Tibial nerve (tissue), 4 donors: ENCODE measurements at places on chromosomes 1 and 21.

DNA sequence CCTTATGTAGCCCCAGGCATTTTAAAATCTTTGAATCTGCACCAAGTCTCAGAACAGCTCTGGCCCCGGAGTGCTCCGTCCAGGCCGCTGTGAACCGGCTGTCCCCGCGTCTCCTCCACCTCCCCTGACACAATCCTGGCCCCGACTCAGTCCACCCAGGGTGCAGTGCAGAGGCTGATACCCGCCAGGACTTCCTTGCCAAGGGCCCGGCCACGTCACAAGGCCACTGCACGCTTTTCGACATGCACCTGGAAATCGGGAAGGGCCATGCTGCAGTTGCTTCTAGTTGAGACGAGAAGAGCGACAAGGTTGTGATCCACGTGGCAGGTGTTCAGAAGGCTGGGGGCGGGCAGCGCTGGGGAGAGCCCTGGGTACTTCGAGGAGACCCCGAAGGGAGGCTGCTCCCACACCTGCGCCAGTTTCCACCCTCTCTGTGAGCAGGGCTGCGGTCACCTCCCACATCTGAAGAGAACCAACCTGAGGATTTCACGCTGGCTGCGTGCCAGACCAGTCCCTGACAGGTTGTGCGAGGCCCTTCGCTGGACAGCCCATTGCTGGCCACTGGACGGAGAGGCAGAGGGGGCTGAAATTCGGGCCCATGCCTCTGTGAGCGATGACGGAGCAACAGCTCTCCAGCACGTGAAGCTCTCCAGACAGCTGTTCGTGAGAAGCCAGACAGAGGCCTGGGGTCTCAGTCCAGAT lies 6.7 kb downstream of the VWA1 start:
- H3K27ac ChIP-seq = no peak overlapping the region
- no peaks in the 10 kb centered on the region for H3K4me1 ChIP-seq
- H3K27me3 ChIP-seq = no peaks in the 10 kb centered on the region
- H3K4me3 ChIP-seq = no peak overlapping the region
- H3K36me3 ChIP-seq = peaks cover 18% of the 10 kb centered on the region

- no peak overlapping the region for H3K27ac ChIP-seq
- no peaks in the 10 kb centered on the region for H3K4me1 ChIP-seq
- no peaks in the 10 kb centered on the region for H3K36me3 ChIP-seq
- DNase-seq = no peak
- peak overlapping the region; percentile 9 for H3K4me3 ChIP-seq
These were observed 154.0 kb downstream of the TGFB2 start for GRCh38 chr1:218499011-218499691.

GRCh38 chr1:208131621-208132286 lies 112.4 kb downstream of the PLXNA2 start:
- no peaks in the 10 kb centered on the region for H3K27me3 ChIP-seq
- H3K4me1 ChIP-seq = no peaks in the 10 kb centered on the region
- no peaks in the 10 kb centered on the region for H3K36me3 ChIP-seq

DNA sequence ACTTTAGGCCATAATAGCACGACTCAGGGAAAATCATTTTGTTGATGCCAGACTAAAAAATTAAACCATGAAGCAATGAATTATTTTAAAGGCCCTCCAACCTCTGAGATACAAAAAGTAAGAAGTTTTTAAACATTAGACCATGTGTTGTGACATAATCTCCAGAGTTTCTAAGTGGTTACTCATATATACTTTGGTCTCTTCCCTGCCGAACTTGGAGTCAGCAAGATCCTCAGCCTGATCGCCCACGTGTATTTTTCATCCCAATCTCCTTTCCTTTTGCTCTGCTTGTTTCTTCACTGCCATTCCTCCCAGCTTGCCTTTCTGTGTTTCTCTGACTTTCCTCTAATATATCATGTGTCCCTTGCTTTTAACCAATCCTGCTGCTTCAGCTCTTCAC lies 3.8 kb downstream of the ARV1 start:
- DNase-seq = no peak
- H3K4me3 ChIP-seq = no peak overlapping the region
- peaks cover 12% of the 10 kb centered on the region for H3K4me1 ChIP-seq

GRCh38 chr1:53550201-53550741 lies 91.1 kb downstream of the DMRTB1 start:
- H3K27ac ChIP-seq = no peak overlapping the region
- H3K4me3 ChIP-seq = no peak overlapping the region
- H3K27me3 ChIP-seq = no peaks in the 10 kb centered on the region
- no peaks in the 10 kb centered on the region for H3K36me3 ChIP-seq

DNA sequence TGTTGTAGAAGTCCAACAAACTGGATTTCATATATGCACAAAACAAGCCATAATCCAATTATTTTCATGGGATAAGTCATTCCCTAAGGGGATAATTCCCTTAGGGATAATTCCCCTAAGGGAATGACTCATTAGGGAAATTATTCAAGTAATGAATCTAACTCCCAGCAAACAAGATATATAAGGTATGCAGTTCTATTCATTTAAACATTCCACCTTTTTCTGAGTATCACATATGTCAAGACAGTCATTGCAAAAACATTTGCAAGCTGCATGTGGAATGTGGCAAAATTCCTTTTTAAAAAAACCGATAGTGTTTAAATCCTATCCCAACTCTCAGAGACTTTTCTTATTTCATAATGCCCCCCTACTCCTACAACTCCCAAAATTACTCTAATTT lies 131.2 kb downstream of the AKT3 start:
- H3K4me3 ChIP-seq = no peak overlapping the region
- H3K27me3 ChIP-seq = no peaks in the 10 kb centered on the region
- no peak for DNase-seq
- no peak overlapping the region for H3K27ac ChIP-seq
- H3K36me3 ChIP-seq = no peaks in the 10 kb centered on the region

DNA sequence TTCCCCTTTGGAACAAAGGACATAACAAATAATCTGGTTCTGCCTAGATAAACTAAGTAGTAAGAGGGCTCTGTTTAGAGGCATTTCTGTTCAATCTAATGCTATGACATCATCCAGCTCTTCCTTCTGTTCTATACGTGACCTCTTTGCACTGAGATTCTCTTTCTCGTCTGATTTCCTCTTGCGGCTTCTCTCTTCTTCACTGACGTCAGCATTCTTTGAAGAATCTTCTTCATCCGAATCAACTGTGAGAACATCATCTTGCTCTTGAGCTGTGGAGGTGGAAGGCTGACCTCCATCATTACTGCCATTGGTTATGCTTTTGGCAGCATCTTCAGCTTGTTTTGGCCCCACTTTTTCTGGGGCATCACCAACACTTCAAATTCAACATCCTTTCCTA lies 130.4 kb downstream of the HS2ST1 start:
- H3K4me3 ChIP-seq = no peak overlapping the region
- H3K27ac ChIP-seq = no peak overlapping the region
- no peaks in the 10 kb centered on the region for H3K36me3 ChIP-seq
- no peaks in the 10 kb centered on the region for H3K4me1 ChIP-seq
- DNase-seq = no peak
- no peaks in the 10 kb centered on the region for H3K27me3 ChIP-seq

DNA sequence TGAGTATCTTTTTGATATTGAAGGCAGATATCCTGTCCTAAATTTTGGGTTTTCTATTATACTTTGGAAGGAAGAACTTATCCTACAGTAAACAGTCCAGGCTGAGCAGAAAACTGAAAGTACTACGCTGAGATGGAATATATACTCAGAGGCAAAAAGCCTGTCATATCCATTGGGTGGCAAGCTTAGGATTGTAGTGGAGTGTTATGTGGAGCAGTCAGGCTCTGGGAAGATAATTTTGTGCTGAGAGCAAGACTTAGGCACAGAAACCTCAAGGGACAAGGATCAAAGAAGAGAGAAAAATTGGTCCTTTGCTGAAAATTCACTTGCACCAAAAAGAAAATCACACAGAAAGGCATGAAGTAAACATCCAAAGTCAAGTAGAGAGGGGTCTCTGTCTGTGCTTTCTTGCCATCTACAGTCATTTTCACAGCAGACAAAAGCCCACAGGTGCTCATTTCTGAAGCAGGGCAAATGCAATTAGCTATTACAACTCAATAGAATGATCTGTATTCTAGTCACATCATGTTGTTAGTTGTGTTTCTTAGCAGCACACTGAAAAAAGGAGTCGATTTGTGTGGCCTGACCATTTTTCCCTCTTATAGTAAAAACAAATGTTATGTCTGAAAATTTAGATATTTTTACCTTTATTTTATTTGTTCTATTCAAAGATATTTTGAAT lies 38.5 kb downstream of the CRB1 start:
- no peaks in the 10 kb centered on the region for H3K4me1 ChIP-seq
- H3K4me3 ChIP-seq = no peak overlapping the region
- DNase-seq = no peak
- no peaks in the 10 kb centered on the region for H3K27me3 ChIP-seq
- H3K27ac ChIP-seq = no peak overlapping the region

DNA sequence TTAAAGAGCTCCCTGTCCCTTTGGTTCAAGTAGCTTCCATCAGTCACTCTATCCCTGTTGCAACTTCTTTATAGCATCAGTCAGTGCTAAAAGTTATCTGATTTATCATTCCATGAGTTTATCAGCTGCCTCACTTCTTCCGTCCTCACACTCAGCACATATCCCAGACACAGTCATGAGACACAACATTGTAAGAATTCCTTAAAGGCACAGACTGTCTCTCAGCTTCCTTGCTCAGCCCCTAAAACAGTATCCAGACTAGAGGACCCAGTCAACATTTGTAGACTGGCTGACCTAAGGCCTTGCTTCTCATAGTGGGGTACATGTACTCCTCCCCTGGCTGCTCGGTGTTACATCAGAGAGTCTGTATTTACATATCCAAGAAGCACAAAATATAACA lies 164.9 kb upstream of the ADGRL2 start:
- H3K27ac ChIP-seq = no peak overlapping the region
- no peak for DNase-seq
- no peaks in the 10 kb centered on the region for H3K4me1 ChIP-seq
- H3K36me3 ChIP-seq = no peaks in the 10 kb centered on the region
- no peaks in the 10 kb centered on the region for H3K27me3 ChIP-seq

GRCh38 chr1:192407206-192407605 lies 90.4 kb downstream of the RGS21 start:
- H3K36me3 ChIP-seq = no peaks in the 10 kb centered on the region

DNA sequence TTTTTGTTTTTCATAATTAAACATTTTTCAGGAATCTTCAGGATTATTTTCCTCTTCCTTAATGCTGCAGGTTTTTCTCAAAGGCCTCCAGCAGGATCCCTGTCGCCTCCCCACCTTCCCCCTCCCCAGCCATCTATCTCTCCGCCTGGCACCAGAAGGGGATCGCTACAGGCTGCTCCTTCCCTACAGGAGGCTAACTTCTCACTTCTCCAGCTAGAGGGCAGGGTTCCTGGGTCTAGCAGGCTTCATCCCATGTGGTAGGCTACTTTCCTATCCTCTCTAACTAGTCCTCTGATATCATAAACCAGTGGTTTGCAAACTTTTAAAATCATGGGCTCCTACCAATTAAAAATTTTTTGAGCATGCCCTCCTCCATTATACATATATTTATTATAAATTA lies 104.1 kb downstream of the KCNN3 start:
- H3K36me3 ChIP-seq = no peaks in the 10 kb centered on the region
- no peaks in the 10 kb centered on the region for H3K4me1 ChIP-seq
- no peak overlapping the region for H3K4me3 ChIP-seq
- H3K27ac ChIP-seq = no peak overlapping the region

DNA sequence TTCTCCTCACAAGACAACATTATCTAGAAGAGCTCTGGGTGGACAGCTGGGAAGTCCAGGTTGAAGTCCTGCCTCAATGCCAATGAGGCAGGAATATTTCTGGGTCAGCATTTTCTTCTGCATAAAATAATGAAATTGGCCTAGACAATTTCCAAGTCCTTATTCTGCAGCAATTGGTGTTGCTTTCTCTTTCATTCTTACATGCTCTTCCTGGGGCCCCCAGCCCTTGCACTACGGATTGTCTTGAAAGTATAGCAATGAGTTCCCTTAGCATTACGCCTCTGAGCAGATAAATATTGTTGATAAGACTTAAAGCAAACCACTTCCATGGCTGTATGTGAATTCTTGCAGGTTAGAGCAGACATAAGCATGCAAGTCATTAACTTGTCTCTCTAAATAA lies 188.5 kb downstream of the TGFBR3 start:
- H3K27me3 ChIP-seq = no peaks in the 10 kb centered on the region
- no peak overlapping the region for H3K4me3 ChIP-seq

GRCh38 chr1:205262731-205263171 lies 35.0 kb downstream of the TMCC2 start:
- no peak overlapping the region for H3K4me3 ChIP-seq
- DNase-seq = no peak
- no peaks in the 10 kb centered on the region for H3K27me3 ChIP-seq

DNA sequence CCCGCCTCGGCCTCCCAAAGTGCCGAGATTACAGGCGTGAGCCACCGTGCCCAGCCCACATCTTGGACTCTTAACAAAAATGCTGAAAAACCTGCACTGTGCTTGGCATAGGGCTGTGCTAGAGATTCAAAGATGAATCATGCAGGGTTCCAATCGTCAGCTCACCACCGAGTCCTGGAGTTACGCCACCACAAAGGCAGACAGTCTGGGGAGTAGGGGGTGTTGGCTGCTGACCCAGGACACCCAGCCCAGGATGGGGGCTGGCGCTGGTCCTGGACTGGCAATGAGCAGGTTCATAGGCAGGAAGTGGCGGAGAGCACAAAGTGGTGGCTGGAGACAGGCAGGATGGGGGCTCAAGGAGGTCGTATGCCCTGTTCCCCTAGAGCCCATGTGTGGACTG lies 16.0 kb downstream of the PSRC1 start:
- no peaks in the 10 kb centered on the region for H3K4me1 ChIP-seq
- H3K36me3 ChIP-seq = no peaks in the 10 kb centered on the region
- H3K4me3 ChIP-seq = no peak overlapping the region

- no peak overlapping the region for H3K4me3 ChIP-seq
- peak overlapping the region; percentile 75 for H3K27ac ChIP-seq
- no peaks in the 10 kb centered on the region for H3K27me3 ChIP-seq
- no peaks in the 10 kb centered on the region for H3K4me1 ChIP-seq
- DNase-seq = no peak
- no peaks in the 10 kb centered on the region for H3K36me3 ChIP-seq
These were observed 22.4 kb downstream of the CAPZB start for GRCh38 chr1:19462781-19463503.

GRCh38 chr1:99869304-99869703 lies 19.1 kb downstream of the AGL start:
- H3K4me1 ChIP-seq = no peaks in the 10 kb centered on the region
- H3K36me3 ChIP-seq = peaks cover 27% of the 10 kb centered on the region
- H3K27ac ChIP-seq = no peak overlapping the region
- DNase-seq = no peak

DNA sequence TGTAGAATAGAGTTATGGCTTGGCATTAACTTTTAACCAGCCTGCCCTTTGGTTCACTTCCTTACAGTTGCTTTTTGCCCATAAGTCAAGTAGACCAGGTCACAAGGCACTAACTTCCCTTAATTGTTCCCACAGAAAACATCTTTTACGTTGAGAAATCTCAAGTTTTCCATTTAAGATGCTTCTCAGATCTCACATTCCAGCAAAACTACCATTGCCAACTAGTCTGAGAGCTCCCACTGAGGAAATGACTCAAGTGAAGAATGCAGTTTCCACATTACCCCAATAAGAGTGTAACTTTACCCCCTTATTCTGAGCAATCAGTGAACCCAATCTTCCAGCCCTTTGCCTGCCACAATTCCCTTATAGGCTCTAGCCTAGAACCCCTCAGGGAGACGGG lies 502.2 kb upstream of the OLFM3 start:
- no peaks in the 10 kb centered on the region for H3K36me3 ChIP-seq
- no peaks in the 10 kb centered on the region for H3K4me1 ChIP-seq
- H3K4me3 ChIP-seq = no peak overlapping the region
- H3K27me3 ChIP-seq = no peaks in the 10 kb centered on the region
- H3K27ac ChIP-seq = no peak overlapping the region
